Naive thymus-derived CD8-positive, alpha-beta T cell (primary cell): ENCODE measurements at places on chromosomes 4 and X.

DNA sequence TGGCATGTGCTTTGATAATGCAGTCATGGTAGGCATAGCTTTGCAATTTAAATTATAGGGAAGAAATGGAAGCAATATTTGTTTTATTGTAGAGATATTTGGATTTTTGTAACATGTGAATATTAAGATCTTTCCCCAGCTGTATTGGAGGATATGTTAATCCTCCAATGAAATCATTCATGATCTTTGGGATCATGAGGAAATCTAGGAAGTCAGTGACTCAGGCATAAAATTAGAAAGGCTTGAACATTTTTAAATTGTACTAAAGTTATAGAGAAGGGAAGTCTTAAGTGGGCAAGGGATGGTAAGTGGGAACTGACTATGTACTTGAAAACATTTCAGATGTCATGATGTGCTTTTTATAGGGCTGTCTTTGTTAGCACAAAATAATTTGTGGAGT lies 46.8 kb downstream of the FIP1L1 start:
- DNase-seq, result no peak

DNA sequence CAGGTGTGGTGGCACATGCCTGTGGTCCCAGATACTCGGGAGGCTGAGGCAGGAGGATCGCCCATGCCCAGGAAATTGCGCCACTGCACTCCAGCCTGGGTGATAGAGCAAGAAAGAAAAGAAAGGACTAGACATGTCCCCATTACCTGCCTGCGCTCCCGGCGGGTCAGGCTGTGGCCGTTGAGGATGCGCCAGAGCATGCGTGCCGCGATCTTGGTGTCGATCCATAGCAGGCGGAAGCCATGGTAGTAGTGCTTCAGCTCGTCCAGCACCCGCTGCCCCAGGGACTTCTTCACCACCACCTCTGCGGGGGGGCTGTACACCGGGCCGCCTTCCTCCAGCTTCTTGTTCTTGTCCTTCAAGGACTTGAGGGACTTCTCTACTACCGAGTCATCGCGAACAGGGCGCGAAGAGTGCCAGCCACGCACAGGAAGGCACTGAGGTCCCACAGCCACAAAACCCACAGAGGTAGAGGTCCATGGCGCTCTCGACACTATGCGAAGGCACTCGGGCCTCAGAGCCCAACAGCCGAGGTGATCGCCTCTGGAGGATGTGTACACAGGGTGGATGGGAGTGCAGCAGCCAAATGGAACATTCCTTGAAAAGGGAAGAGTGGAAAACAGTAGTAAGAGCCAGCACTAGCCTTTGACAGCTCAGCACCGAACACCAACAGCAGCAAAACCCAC lies 14.6 kb downstream of the LETM1 start:
- DNase-seq, result no peak

GRCh38 chrX:16454926-16455325 lies 195.0 kb upstream of the S100G start:
- no peak for DNase-seq

DNA sequence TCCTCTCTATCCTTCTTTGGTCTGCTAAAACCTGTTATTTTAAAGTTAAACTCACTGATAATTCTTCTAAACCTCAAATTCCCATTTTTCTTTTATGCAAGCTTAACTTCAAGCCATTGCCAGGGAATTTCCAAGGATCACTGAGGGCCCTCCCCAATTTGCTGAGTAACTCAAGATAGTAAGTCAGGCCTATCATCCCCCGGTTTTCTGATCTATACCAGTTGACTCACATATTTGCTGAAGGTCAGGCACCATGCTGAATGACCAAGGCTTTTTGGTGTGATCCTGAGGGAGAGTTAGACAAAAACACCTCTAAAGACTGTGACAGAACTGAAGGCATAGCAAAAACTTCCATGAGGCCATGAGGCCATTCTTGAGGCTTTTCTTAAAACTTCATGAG lies 1301.9 kb downstream of the PCDH7 start:
- DNase-seq, result no peak

DNA sequence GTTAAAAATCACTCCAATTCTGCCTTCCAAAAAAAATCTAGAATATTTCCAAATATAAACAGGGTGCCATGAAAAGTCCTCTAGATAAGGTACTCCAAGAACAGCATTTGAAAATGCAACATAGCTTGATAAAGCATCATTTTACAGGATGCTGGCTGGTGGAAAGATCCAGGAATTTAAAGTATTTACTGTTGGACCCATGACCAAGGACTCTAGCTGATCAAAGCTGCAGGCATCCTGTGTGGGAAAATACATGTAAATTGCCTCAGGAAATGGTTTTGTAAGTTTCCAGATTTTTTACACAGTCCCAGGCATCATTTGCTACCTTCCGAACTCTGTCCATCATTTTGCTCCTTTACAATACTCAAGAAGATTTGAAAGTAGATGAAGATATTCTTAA lies 164.4 kb downstream of the GRIA3 start:
- DNase-seq, result no peak
